A549 treated with DMSO at 1 μM for 4 hours (cell line): ENCODE measurements at places on chromosomes 7 and 10. TPM values are rescaled to one million over a fixed set of nuclear protein-coding genes. Genes with fewer than 3 reads are reported as not detected.

Gene BAZ1B
- total RNA-seq, result 56.6 to 71.3 TPM (median 66.3 TPM) in 5 replicates

Gene FGL2
- total RNA-seq, result not detected in 5 replicates

Gene UCN3
- not detected in 5 replicates for total RNA-seq

Gene TMEM225B
- total RNA-seq, result 0.79 to 1.0 TPM (median 0.91 TPM) in 5 replicates

Gene ITGB8
- 0.70 to 1.2 TPM (median 1.1 TPM) in 5 replicates for total RNA-seq

Gene GDF10
- total RNA-seq, result 0.06 to 0.15 TPM (median 0.12 TPM) in 5 replicates

Gene MMP21
- total RNA-seq, result 0.03 TPM in 1 of 5 replicates, not detected in the others

Gene ADRA2A
- total RNA-seq, result 0.02 to 0.04 TPM in 2 of 5 replicates, not detected in the others
